ENCODE measurements at places on chromosomes 4 and X.

DNA sequence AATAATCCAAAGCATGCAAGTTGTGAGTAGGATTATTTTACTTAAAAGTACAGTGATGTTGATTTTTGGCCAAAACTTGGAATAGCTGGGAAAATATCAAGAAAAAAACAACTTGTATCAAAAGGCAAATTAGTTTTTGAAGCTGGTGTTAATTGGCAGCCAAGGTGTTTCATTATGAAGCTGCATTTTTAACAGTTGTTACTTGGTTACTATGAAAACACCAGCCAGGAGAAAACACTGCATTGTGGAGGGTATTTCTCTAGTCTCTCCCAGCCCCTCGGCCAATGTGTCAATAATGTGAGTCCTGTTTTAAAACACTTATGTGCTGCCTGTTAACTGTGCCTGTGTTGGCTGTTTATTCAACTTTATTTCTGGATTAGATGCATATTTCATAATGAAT is 733.4 kb downstream of the ADGRL3 start:
- DNase-seq: no peak

GRCh38 chr4:19557161-19557560 is 694.5 kb upstream of the SLIT2 start:
- DNase-seq: no peak

DNA sequence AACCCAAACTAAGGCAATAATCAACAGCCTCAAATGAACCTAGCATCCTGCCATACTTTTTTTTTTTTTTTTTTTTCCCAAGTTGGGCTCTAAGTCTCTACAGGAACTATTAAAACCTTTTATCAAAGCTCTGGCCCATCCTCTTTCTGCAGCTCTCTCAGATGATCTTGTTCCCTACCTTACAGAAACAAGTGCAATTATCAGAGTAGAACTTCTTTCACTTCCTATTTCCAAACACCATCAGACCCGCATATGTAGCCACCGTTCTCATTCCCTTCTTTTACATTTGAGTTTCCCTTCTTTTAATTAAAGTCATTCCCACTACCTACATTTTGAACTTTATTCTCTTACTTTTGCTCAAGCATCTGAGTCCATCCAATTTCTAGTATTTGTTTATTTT is 690.6 kb downstream of the DMD start:
- no peak for DNase-seq

GRCh38 chr4:48475770-48476169 is 7.4 kb upstream of the SLC10A4 start:
- no peak for DNase-seq

DNA sequence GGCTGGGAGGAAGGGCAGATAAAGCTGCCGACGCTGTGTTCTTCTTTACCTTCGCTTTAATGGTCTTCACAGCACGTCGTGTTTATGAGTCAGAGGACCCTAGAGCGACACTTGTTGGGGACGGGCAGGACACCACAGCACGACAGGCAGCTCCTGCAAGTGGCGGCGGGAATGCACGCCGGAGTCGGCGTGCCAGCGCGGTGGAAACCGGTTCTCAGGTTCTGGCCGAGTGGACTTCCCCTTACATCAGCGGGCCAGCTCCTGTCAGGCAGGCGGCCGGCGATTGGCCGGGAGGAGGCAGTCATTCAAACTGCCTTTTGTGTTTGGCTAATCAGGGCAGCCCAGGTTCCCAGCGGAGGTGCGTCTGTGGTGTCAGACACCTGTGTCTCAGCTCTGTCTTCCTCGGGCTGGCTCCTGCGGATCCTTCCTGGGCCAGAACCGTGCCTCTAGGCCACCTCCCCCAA is 150.9 kb downstream of the SHROOM3 start:
- peak; percentile 95 for DNase-seq

GRCh38 chrX:139204571-139204897 is 326.0 kb upstream of the F9 start:
- no peak for DNase-seq

DNA sequence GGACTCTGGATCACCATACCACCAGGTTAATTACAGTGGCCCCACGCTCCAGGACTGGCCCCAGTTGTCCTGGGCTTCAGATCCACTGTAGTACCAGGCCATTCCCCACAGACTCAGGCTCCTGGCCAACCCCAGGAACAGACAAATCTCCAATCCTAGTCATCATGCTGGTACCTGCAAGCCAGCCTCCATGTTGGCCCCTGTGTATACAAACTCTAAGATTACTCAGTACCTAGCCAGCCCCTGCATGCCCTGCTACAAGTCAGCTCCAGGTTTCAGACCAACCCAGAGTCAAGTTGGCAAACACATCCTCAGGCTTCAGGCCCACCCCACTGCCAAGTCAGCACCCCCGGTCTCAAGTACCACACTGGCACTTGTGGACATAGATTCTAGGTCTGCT is 85.9 kb downstream of the KLF8 start:
- peak; percentile 55 for DNase-seq

DNA sequence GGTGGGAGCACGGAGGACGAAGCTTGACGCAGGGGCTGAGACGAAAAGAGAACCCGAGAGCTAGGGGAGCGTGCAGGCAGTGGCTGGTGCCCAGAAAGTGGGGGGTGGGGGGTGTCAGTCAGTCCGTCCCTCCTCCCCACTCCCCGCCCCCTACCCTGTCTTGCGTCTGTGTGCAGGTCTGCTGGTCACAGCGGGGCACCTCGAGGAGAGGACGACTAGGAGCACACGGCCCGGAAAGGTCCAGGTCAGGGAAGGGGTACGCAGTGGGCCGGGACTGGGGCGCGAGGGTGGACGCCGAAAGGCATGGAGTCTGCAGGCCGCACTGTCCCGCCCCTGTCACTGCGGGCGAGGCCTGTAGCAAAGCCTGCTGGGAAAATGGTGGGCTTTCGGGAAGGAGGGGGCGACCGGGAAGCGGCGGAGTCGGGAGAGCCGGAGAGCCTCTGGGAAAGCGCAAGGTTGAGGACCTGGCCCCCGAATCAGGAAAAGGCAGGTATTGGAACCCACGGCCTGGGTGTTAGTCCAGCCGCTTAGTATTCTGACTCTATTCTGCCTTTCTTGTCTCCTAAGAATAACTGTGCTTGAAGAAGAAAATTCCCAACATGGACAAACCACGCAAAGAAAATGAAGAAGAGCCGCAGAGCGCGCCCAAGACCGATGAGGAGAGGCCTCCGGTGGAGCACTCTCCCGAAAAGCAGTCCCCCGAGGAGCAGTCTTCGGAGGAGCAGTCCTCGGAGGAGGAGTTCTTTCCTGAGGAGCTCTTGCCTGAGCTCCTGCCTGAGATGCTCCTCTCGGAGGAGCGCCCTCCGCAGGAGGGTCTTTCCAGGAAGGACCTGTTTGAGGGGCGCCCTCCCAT is 769 bp downstream of the TCEAL1 start:
- no peak for DNase-seq

DNA sequence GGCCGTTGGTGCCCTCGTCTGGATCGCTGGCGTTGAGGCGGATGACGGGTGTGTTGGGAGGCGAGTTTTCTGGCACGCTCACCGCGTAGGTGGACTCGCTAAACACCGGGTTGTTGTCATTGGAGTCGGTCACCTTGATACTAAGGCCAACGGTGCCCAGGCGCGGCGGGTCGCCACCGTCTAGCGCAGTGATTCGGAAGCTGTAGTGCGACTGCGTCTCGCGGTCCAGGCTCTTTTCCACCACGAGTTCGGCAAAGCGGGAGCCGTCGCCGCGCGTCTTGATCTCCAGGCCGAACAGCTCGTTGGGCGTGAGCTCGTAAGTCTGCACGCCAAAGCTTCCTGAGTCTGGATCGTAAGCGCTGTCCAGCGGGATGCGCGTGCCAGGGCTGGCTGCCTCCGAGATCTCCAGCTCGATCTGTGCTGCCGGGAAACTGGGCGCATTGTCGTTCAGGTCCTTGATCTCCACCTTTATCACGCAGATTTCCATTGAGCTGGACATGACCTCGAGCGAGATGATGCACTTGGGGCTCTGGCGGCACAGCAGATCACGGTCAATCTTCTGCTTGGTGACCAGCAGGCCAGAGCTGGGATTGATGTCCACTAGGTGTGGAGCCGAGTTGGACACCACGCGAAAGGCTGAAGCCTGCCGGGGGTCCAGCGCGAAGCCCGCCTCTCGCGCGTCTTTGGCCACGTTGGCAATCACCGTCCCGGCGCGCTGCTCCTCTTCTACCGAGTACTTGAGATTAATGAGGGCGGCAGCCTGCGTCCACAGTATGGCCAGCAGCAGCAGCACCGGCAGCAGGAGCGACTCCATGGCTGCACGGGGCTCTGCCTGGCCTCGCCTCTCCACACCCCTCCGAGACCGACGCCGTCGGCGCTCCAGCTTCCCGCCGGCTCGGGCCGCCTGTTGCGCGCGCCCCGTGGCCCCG is 2.0 kb downstream of the PCDH19 start:
- no peak for DNase-seq

DNA sequence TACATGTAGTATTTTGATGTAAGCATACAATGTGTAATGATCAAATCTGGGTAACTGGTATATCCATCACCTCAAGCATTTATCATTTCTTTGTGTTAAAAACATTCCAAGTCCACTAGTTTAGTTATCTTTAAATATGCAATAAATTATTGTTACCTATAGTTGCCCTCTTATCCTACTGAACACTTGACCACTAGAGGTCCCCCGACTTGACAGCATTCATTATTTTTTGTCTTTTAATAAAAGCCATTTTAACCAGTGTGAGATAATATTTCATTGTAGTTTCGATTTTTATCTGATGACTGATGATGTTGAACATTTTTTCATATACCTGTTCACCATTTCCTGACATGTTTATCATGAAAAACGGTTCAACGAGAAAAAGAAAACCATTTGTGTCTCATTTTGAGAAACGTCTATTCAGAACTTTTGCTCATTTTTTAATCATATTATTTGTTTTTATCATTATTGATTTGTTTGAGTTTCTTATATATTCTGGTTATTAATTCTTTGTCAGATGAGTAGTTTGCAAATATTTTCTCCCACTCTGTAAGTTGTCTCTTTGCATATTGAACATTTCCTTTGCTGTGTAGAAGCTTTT is 199.0 kb upstream of the CXXC4 start:
- no peak for DNase-seq

- DNase-seq: no peak
Measured at GRCh38 chr4:185412412-185412811, 13.4 kb downstream of the UFSP2 start.

DNA sequence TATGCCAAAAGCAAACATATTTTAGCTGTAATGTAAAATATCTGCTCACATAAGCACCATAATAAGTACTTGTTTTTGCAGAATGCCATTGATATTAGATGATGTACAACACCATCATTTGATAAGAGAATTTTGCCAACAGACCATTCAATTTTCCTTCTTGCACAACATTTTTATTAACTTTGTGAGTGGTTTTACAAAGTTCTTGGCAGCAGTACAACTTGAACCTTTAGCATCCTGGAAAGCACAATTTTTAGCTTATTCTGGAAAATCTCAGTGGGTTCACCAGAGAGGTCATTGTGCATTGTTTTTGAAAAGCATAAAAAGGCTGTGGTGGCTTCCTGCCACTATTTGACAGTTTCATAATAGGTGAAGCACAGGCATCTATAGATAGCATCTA is 26.4 kb upstream of the REPS2 start:
- no peak for DNase-seq

GRCh38 chr4:54659749-54660535 is 2.2 kb downstream of the KIT start:
- DNase-seq: no peak

- DNase-seq: no peak
Measured at GRCh38 chr4:169239221-169239905, 31.4 kb downstream of the SH3RF1 start.

GRCh38 chrX:121308276-121308805 is 260.9 kb downstream of the GLUD2 start:
- no peak for DNase-seq

- peak; percentile 3 for DNase-seq
Measured at GRCh38 chr4:85209161-85209560, 242.7 kb upstream of the WDFY3 start.

GRCh38 chrX:78923198-78924015 is 21.8 kb upstream of the P2RY10 start:
- DNase-seq: no peak

- DNase-seq: no peak
Measured at GRCh38 chrX:133090236-133090809, 6.6 kb downstream of the USP26 start.

- no peak for DNase-seq
Measured at GRCh38 chr4:141388481-141388880, 167.8 kb downstream of the ZNF330 start.
